T follicular helper cell (primary cell): ENCODE measurements at places on chromosomes 11 and 22.

DNA sequence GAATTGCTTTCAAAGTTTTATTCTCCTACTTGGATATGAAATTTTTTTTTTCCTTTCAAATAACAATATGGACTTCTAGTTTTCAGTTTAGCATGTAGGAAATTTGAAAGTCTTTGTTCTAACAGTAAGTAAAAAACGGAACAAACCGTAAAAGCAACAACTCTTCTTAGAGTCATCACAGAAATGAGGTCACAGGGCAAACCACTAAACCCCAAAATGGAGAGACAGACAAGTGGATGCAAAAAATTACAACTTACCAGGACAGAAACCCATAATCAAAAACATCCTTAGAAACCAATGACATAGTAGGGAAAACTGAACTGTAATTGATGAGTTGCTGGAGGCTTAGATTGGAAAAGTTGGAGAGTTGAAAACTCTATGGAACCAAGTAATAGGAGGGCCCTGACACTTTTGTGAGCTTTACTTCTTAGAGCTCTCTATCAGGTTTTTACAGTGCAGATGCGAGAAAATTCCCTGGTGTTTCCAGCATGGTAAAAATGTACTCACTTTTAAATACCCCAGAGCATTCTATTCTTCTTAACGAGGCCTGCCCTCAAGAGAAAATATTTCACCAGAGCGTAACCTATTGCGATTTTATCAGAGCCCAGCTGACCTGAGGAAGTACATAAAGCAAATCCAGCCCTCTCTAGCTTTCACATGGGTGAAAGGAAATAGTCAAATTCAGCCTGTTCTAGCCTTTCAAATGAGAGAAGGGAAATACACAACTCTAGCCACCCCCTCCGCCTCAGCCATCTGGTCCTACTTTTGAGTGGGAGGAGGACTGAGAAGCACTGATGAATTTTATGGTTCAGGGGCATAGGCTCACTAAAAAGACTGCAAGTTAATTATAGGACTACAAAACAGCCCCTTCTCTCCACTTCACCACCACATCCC, 39.1 kb downstream of the CASP12 start:
- no peak for DNase-seq

- no peak for DNase-seq
Measured at GRCh38 chr11:12066056-12066798, 44.2 kb upstream of the MICAL2 start.

DNA sequence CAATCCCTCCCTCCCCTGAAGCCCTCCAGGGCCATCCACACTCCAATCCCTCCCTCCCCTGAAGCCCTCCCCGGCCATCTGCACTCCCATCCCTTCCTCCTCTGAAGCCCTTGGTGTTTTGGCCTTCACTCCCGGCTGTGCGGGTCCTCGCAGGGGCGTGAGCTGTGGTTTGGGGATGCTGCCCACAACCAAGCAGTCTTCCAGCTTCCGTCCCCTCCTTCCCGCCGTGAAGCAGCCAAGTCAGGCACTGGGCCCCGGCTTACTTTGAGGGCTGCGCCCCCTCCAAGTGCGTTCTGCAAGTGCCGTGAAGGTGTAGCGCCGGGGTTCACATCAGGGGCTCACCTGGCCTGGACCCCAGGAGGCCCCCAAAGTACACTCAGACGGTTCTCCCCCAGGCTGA, 335.9 kb downstream of the BRD1 start:
- DNase-seq: no peak

GRCh38 chr22:42111798-42112197, 18.8 kb downstream of the CYP2D6 start:
- DNase-seq: no peak

DNA sequence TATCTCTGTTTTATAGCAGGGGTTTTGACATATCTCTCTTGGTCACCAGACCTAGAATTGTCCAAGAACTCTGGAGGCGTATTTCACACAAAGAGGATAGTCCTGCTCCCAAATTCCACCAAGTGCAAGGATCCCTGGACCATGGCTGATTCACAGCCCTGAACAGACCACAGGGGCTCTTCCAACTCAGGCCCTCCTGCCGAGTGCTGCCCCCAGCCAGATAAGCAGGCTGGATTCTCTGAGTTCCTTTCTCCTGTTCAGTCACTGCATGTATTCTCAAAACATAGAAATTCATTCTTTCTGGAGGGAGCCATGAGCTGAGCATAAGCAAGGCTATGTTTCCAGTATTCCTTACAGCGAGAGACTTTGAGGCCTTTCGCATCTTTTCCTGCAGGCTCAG, 13.4 kb upstream of the PLEKHB1 start:
- no peak for DNase-seq

DNA sequence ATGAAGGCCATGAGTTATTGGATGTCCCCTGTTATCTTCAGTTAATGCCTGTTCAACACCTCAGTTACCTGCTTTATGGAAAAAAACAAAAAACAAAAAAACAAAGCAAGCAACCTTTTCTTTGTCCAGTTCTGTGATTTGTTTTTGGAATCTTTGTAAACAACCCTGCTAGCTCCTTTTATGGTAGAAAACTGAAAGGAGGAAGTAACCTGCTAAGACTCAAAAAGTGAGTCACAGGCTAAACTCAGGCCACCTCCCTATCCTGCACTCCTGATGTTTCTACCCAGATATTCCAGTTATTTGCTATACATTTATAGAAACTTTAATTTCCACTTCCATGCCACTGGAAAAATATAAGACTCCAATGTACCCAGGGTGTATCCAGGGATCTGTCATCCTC, 20.6 kb upstream of the TLCD5 start:
- DNase-seq: no peak

DNA sequence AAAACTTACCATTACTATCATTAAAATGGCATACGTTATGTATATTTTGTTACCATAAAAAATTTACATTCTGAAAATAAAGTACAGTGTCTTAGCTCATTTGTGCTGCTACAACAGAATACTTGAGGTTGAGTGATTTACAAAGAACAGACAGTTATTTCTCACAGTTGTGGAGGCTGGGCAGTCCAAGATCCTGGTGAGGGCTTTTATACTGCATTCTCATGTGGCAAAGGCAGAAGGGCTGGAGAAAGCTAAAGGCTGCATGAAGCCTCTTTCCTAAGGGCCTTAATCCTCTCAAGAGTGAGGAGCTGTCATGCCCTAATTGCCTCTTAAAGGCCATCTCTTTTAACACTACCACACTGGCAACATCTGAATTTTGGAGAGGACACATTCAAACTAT, 13.3 kb downstream of the GGTLC2 start:
- no peak for DNase-seq

- no peak for DNase-seq
Measured at GRCh38 chr11:44601471-44602370, 36.3 kb downstream of the CD82 start.

DNA sequence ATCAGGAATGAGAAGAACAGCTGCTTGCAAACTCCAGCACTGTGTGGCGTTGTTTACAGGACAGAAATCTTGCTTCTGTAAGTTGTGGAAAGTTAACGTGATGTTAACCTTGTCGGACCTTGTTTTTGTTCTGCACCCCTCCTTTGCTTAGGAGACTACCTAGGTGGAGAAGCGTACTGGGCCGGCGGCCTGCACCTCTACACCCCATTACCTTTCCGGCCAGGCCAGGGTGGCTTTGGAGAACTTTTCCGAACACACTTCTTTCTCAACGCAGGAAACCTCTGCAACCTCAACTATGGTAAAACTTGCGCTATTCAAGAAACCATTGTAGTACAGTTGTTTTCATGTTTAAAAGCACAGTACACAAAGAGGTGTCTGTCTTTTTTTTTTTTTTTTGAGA, 33.7 kb downstream of the SAMM50 start:
- no peak for DNase-seq

DNA sequence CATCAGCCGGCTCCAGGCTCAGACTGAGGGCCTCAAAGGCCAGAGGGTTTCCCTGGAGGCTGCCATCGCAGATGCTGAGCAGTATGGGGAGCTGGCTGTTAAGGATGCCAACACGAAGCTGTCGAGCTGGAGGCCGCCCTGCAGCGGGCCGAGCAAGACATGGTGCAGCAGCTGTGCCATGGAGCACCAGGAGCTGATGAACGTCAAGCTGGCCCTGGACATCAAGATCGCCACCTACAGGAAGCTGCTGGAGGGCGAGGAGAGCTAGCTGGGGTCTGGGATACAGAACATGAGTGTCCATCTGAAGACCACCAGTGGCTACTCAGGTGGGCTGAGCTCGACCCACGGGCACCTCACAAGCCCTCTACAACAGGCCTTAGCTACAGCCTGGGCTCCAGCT, 4.0 kb upstream of the SCUBE2 start:
- DNase-seq: no peak

DNA sequence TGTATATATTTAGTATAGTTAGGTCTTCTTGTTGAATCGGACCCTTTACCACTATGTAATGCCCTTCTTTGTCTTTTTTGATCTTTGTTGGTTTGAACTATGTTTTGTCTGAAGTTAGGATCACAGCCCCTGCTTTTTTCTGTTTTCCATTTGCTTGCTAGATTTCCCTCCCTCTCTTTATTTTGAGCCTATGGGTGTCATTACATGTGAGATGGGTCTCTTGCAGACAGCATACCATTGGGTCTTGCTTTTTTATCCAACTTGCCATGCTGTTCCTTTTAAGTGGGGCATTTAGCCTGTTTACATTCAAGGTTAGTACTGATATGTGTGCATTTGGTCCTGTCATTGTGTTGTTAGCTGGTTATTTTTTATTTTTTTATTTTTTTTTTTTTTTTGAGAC, 224.6 kb downstream of the INSC start:
- no peak for DNase-seq

DNA sequence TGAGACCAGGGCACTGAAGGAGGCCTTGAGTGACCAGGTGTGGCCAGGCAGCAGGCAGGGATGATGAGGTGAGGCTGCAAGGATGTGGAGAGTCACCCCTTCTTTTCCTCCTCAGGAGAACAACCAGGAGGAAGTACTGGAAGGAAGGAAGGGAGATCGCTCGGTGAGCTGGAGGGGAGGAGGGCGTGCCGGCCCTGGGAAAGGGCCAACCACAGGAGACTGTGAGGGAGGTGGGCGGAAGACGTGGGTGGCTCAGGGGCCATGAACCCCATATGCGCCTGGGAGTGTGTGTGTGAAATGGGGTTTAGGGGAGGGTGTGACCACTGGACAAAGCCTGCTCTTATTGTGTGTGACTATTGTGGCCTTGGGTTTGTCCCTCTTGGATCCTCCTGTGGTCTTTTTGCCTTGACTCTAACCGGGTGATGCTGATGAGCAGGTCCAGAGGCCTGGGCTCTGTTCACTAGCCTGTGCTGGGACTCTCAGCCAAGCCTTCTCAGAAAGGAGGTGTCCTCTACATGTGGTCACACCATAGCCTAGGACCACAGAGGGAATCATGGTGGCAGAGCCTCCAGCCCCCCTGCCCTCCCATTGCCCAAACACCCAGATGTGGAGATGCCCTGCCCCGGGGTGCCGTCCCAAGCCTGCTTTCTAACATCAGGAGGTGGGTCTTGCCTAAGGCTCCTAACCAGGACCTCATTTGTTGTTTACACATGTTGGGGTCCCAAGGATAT, 41.3 kb upstream of the TUB start:
- no peak for DNase-seq

GRCh38 chr11:43908191-43908590, 27.6 kb downstream of the ALKBH3 start:
- no peak for DNase-seq

GRCh38 chr11:6298605-6299004, 21.7 kb downstream of the CAVIN3 start:
- no peak for DNase-seq

- no peak for DNase-seq
Measured at GRCh38 chr22:40720538-40721256, 41.4 kb downstream of the MCHR1 start.

- no peak for DNase-seq
Measured at GRCh38 chr11:103281301-103281700, 172.1 kb downstream of the DYNC2H1 start.

DNA sequence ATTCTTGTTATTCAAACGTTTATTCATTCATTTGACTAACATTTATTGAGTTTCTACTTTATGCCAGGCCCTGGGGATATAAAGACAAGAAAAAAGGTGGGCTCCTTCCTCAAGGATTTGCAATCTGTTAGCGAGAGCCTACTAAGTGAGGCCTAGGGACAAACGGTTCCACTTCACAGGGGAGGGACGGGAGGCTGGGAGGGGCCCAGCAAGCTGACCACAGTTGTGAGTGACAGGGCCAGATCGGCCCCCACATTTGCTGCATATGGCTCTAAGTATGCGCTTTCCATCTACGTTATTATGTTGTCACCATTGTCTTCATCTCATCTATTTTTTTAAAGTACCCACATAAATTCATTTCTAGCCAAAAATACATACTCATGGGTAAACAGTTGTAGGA, 271.1 kb downstream of the BUD13 start:
- DNase-seq: no peak

DNA sequence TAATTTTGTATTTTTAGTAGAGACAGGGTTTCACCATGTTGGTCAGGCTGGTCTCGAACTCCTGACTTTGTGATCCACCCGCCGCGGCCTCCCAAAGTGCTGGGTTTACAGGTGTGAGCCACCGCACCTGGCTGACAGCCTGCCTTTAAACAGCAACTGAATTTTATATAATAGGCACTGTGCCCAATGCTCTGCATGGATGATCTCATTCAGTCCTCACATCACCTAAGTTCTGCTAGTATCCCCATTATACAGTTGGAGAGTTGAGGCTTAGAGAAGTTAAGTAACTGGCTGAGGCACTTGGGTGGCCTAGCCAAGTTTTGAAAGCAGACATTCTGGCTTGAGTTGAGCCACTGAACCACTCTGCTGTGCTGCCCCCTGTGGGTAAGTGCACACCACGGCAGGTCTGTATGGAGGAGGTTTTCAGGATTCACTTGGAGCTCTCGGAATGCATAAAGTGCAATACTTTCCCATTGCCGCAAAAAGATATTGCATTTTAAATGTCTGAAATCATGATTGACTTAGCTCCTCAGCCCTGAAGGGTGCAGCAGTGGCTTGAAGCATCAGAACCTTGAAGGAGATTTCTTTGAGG, 112.4 kb downstream of the LDLRAD3 start:
- DNase-seq: no peak

GRCh38 chr22:42807185-42807584, 49.9 kb downstream of the ARFGAP3 start:
- DNase-seq: no peak

DNA sequence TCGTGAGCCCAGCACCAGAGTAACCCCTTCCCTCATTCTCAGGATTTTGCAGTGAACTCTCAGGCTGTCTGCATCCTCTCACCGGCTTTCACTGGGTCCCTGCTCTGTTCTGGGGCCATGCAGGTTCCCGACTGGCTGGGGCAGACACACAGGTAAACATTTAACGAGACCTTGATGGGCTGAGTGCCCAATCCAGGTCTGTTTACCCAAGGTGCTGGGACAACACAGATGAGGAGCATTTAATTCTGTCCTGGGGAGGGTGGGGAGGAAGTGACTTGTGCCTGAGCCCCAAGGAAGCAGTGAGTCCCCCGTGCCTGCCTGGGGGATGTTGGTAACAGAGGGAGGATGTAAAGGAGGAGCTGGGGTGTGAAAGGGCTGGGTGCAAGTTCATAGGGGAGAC, 4.4 kb downstream of the BIK start:
- DNase-seq: no peak
